CD8-positive, alpha-beta memory T cell (primary cell): ENCODE measurements at places on chromosomes 13 and 19.

DNA sequence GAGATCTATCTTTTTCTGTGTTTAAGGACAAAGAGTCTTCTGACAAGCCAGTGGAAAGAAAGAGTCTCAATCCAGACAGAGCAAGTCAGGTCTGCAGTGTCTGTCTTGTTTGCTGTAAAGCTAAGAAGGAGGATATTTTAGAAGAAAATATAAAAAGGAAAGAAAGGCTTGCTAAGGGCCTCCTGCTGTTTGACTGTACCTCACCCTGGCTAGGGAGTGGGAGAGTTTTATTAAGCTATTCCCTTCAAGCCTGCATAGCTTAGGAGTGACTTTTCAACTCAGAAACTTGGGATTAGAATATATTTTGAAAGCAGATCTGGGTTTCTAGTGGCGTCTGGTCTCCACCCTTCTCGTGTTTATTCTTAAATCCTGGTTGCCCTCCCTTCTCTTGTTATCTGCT, 460.0 kb downstream of the COG6 start:
- no peak for DNase-seq

- no peak for DNase-seq
Observed at GRCh38 chr19:33731881-33732280, 64.8 kb upstream of the KCTD15 start.

DNA sequence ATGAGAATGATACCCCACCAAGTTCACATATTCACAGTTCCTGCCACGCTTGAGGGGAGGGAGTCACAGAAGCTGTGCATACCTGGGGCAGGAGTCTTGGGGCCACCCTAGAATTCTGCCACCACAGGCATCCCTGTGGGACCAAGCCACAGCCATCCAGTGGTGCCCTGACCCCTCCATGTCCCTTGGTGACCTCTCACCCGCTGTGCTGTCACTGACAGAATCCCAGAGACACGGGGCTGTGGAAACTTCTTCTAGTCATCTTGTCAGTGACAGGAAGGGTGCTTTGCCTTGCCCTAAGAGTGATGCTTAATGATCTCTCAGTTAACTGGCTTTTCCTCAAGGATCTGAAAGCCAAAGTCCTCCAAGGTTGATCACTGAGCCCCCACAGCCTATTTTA, 58.4 kb upstream of the UQCRFS1 start:
- DNase-seq = no peak

DNA sequence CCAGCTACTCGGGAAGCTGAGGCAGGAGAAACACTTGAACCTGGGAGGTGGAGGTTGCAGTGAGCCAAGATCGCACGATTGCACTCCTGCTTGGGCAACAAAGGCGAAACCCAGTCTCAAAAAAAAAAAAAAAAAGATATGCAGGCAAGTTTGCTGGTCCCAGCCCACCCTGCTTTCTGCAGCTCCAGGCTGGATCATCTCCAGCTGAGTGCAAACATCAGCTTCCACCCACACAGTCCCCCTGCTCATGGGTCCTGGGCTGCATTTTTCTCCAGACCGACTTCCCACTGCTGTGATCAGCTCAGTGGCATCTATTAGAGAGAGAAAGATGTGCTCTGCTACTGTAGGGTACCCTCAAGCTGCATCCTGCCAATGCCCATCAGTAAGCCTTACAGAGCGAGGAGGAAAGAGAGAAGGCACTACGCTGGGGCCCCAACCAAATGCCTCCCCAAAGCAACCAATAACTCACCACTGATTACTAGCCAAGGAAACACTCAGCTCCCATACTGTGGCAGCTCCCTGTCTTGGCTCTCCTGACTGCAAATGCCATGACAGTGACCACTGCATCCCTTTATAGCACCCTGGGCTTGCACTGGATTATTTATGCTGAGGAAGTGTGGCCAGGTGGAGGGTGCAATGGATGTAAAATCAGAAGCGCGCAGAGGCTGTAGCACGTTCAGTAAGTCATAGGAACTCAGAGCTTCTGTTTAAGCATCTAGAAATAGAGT, 170.9 kb upstream of the ZNF507 start:
- no peak for DNase-seq

GRCh38 chr13:18951412-18951811, 230.2 kb downstream of the TUBA3C start:
- DNase-seq = no peak

DNA sequence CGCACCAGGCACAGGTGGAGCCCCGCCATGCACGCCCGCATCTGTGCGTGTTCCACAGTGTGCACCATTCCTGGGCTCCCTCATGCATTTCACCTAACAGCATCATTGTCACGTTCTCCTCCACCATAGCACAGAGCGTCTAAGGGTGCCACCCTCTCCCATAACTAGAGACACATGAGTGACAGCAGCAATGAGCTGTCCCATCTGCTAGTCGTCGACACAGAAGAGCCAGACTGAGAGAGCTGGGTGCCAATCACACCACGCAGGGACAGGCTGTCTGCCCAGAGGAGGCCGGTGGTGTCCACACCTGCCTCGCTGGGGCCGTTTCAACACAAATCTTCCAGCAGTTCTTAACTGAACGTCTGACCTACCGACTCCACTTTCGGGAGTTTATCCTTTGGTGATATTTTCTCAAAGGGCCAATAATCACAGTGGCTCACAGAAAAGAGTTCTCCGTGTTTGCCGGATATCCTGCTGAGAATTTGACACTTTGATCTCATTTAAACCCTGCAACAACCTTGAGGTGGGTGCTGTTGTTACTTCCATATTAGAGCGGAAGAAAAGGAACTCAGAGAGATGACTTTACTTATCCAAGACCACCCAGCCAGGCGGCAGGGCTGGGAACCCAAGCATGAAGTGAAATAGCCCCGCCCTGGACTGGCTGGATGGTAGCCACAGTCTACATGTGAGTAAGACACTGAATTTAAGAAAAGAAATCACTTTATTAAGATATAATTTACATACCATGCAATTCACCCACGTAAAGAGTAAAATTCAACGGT, 16.2 kb downstream of the CLEC11A start:
- no peak for DNase-seq
